ENCODE measurements at places on chromosomes 2 and 18.

GRCh38 chr2:170818036-170818751 is 1.5 kb downstream of the GAD1 start:
- DNase-seq: no peak

DNA sequence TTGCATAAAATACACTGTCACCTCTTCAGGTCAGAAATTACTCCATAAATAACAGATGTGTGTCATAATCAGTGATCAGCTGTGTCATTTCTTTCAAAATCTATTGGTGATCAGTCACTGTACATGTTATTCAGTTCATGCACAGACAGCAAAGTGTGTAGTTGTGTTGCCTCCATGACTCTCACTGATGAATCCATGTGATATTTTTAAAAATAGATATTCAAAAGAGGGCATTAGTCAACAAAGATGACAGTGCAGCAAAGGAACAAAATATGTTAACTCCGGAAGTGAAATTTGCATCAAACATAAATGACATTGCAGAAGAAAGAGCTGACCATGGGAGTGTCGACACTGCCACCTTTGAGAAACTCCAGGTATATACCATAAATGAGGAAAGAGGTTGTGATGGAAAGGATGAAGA is 17.1 kb upstream of the MCM6 start:
- no peak for DNase-seq

DNA sequence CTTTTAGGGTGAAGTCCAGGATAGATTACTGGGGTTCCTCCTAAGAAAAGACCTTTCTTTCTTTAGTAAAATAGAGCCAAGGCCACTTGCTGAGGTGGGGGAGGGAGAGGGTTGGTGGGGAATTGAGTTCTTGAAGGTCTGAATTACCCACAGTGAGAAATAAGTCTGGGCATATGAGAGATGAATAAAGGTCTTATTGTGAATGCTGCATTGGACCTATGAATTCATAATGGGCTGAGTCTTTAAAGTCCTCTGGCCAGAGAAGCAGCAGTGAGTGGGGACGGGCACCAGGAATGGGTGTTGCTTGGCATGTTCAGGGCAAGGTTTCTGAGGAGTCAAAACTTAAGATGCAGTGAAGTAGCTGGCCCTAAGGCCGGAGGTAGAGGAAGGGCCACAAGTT is 10.5 kb downstream of the MAPRE3 start:
- no peak for DNase-seq

- no peak for DNase-seq
Observed at GRCh38 chr2:132497591-132497990, 81.0 kb downstream of the GPR39 start.

GRCh38 chr18:50661013-50661412 is 101.1 kb downstream of the MAPK4 start:
- no peak for DNase-seq

GRCh38 chr2:10873171-10873570 is 38.6 kb upstream of the KCNF1 start:
- no peak for DNase-seq
